ENCODE measurements at places on chromosomes 3 and 15.

GRCh38 chr3:20401253-20401652 lies 215.2 kb upstream of the SGO1 start:
- DNase-seq, result no peak

- no peak for DNase-seq
Observed at GRCh38 chr3:171850960-171851659, 8.0 kb downstream of the TMEM212 start.

GRCh38 chr3:32841341-32841740 lies 23.5 kb downstream of the TRIM71 start:
- no peak for DNase-seq

GRCh38 chr3:42214565-42215283 lies 51.3 kb downstream of the CCK start:
- DNase-seq, result no peak

GRCh38 chr3:151794080-151794479 lies 19.8 kb upstream of the AADAC start:
- no peak for DNase-seq

DNA sequence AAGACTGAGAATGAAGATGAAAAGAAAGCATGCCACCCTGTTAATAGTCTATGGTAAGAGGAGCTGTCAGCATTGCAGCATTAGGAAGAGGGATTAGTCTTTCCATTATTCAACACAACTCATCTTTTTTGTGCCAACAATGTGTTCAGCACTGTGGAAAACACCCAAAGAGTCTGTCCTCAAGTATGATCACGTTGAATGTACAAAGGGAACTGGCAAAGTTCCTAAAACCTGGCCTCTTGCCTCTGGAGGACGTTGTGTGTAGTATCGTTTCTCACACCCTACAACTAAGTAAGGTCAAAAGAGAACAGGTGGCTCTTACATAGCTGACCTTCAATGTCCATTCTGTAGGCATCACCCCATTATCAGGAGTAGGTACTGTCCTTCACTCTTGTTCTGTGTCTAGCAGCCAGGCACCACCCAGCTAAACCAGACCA lies 147.9 kb upstream of the THBS1 start:
- no peak for DNase-seq

DNA sequence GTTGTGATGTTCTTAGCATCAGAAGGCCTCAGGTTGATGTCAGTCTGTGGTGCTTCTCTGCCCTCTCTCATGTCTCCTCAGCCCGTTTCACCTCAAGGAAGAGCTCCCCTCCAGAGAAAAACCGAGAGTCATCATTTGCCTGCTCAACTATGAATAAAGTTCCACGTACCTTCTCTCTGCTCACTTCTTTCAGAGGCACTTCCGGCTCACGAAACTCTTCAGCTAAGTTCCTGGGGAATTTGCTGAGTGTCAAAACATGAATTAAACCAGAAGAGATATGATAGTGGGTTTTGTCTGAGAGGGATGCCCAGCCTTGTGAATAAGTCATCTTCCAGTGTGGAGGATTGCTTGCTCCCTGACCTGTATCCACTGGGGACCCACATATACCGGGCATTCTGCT lies 37.7 kb downstream of the CCR4 start:
- no peak for DNase-seq

- no peak for DNase-seq
Observed at GRCh38 chr3:172595664-172596393, 72.6 kb upstream of the TNFSF10 start.

DNA sequence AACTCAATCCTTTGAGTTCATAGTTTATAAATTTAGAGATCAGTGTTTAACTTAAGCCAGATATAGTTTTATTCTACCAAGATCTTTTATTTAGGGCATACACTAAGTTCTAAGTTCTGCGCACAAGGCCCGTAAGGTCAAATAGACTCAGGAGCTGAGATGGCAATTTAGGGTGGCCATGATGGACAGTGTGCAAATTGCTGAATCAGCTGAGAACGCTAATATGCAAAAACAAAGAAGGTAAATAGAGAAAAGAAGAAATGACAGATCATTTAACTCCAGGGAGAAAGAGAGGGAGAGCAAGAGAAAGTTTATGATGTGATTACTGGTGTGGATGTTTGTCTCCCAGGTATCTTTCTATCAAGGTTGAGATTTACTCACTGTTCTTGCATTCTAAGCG lies 678.5 kb downstream of the OTOL1 start:
- no peak for DNase-seq

DNA sequence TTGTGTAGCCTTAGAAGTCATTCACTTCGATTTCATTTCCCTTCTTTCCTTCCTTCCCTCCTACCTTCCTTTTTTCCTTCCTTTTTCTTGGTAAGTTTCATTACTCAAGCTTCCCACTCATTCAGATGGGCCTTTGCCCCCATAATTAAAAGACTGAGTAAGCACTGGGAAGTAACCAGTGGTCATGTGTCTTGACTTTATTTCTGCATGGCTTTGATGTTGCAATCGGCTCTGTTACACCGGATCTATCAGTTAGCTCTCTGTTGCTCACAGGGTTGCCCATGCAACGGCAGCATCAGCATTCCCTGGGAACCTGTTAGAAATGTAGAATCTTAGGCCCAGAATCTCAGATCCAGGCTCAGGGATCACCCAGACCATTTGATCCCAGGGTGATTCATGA lies 25.6 kb upstream of the LARS2 start:
- no peak for DNase-seq

DNA sequence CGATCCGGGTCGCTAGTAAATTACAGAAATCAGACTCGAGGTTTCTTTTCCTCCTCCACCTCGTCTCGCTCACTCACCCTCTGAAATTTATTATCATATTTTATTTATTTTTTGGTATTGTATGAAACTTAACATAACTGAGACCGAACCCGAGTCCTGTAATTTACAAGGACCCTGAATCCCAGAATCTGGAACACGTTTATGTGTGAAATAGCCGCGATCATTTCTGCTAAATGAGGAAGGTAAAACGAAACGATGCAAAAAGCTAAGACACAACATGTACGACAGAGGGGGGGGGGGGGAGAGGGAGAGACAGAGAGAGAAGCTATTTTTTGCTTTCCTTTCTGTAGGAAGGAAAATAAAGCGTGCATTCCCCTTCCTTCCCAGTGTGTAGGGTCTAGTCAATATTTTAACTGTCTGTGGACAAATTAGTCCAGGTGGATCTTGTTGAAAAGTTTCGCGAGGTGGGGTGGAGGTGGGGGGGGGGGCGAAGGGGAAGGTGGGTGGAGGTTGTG lies 1.6 kb downstream of the BBX start:
- DNase-seq, result no peak

- DNase-seq, result no peak
Observed at GRCh38 chr3:171113716-171114115, 87.2 kb upstream of the SLC2A2 start.

DNA sequence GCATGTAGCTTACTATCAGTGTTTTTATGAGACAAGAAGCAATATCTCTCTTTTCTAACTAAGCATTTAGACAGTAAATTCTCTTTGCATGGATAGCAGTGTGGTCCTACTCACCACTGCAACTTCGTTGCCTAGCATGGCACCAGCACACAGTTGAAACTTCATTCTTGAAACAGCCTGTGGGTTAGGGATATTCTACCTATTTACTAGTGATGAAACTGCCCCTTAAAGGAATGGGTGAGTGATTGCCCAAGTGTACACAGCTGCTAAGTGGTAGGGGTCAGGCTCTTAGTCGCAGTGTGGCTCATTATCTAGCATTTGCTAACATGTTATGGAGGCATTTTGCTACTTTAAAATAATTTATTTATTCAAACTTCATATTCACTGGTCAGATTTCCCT lies 78.4 kb downstream of the CHL1 start:
- DNase-seq, result no peak

- DNase-seq, result no peak
Observed at GRCh38 chr3:123158899-123159390, 42.8 kb upstream of the SEC22A start.

DNA sequence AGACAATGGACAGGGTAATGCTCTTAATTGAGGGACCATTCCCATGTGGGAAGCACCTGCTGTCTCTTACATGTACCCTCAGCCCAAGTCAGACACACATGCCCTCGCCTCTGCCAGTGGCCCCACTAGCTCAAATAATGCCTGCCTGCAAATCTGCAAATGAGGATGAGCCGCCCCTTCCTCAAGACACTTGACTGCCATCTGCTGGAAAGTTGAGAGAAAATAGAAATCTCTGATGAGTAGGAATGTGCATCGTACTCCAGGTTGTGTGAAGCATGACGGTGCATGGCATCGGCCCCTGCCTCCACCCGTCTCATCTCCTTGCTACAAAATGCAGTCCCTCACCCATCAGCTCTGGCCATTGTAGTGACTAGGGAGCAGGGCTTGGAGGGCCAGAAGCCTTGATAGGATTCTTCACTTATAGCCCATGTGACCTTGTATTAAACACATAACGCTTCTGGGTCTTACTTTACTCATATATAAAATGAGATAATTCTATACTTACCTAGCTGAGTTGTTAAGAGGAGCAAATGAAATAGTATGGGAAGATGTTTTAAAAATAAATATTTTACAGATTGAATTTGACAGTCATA lies 6.3 kb upstream of the SCN5A start:
- no peak for DNase-seq

- no peak for DNase-seq
Observed at GRCh38 chr3:48595075-48595525, at the start of gene COL7A1. TSS of gene COL7A1 (minus strand) at chr3:48595329. CDS start at chr3:48595159, 170 bp downstream.

DNA sequence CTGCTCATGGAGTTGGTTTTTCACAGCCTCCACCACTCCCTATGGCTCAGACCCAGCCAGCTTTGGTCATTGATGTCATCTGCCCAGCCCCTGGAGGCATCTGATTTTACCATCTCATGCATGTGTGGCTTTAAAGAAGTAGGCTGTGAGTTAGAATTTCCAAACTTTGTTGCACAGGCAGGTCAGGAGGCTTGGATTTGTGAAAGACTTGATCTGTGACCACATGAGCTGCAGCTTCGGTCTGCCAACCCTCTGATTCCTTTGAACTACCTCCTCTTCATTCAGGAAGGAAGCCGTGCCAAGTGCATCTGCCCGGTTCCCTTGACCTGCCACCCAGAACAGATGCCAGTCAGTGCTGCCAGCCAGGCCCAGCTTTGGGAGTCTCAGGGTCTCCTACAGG lies 9.2 kb downstream of the CTXND1 start:
- DNase-seq, result no peak

DNA sequence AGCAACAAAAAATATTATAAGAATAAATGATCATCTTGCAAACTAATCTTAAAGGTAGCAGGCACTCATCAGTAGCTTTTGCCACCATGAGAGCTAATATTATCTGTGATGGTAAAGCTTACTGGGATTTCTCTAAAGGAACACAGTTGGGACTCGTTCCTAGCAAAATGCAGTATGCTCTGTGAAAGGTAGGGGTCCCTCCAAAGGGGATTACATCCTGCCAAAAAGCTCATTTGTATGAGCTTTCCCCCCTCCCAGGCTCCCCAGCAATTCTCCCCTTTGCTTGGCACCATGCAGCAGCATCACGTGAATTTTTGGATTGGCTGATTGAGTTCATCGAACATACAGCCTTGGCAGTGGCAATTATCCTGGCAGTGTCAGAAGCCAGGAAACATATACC lies 361.0 kb upstream of the PLSCR5 start:
- DNase-seq, result no peak

GRCh38 chr3:175246766-175247165 lies 387.6 kb downstream of the NAALADL2 start:
- DNase-seq, result no peak
